ENCODE measurements at places on chromosomes 1 and 21. TPM values are rescaled to one million over a fixed set of nuclear protein-coding genes. Genes with fewer than 3 reads are reported as not detected.

GRCh38 chr1:78620666-78621065, 418 bp downstream of the IFI44L start:
- peaks cover 36% of the 10 kb centered on the region for H3K4me1 ChIP-seq
- H3K4me3 ChIP-seq, result peak overlapping the region; percentile 71
- peaks cover 13% of the 10 kb centered on the region for H3K36me3 ChIP-seq
- DNase-seq, result no peak
- peaks cover 14% of the 10 kb centered on the region for H3K27me3 ChIP-seq
- peak overlapping the region; percentile 88 for H3K27ac ChIP-seq

LRRC71 gene
- total RNA-seq, result 0.34 TPM

C1orf116 gene
- total RNA-seq, result 0.67 TPM

GRCh38 chr1:93021539-93022134, 57.4 kb upstream of the MTF2 start:
- no peak overlapping the region for H3K4me3 ChIP-seq
- peaks cover 9% of the 10 kb centered on the region for H3K27me3 ChIP-seq
- H3K36me3 ChIP-seq, result no peaks in the 10 kb centered on the region
- H3K4me1 ChIP-seq, result peaks cover 4% of the 10 kb centered on the region
- H3K27ac ChIP-seq, result no peak overlapping the region
- DNase-seq, result no peak

GRCh38 chr1:94285031-94285654, 47.8 kb upstream of the ARHGAP29 start:
- no peak overlapping the region for H3K27ac ChIP-seq
- H3K27me3 ChIP-seq, result peaks cover 2% of the 10 kb centered on the region
- no peak for DNase-seq
- no peak overlapping the region for H3K4me3 ChIP-seq
- peaks cover 23% of the 10 kb centered on the region for H3K4me1 ChIP-seq

FCAMR gene
- total RNA-seq, result not detected

GRCh38 chr1:70843452-70843851, 204.2 kb downstream of the PTGER3 start:
- no peak overlapping the region for H3K4me3 ChIP-seq
- DNase-seq, result no peak
- H3K36me3 ChIP-seq, result no peaks in the 10 kb centered on the region
- H3K27me3 ChIP-seq, result no peaks in the 10 kb centered on the region

Measured in mesothelial cell of epicardium (in vitro differentiated cells).